ENCODE measurements at places on chromosomes 16 and 17.

DNA sequence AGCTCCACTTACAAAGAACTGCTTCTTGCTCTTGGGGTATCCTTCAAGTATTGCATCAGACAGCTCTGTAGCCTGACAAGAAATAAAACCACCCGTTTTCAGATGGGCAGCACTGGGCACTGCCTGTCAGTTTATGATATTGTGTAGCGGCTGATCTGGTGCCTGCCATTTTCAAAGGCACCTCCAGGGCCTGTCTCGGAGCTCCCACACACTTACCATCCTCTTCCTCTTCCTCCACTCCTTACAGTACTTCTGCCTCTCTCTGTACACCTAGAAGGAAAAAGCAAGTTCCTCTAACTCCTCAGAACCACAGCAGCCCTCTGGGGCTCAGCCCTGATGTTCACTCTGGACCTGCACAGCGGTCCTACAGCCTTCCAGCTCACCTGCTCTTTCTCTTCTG is 4.4 kb downstream of the PSMC3IP start:
- DNase-seq = no peak

DNA sequence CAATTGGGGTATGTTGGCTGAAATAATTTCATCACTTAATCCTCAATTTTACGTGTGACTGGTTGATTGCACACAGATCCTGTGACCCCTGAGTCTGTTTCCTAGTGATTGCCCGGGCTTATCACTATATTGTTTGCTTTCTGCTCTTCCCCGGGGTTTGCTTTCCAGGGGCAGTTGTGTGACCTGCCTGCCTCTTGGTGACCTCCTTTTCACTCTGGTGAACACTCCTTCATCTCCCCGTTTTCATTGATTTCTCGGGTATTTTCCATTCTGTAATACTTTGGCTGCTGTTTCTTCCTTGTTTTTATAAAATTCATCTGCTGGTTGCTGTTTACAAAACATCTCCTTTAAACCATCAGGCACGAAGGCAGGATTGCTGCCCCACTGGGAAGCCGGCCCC is 36.0 kb downstream of the NTN1 start:
- DNase-seq = no peak

GRCh38 chr16:83744441-83744981 is 63.3 kb upstream of the HSBP1 start:
- DNase-seq = peak; percentile 8

GRCh38 chr17:3972931-3973330 is 8.7 kb upstream of the ATP2A3 start:
- no peak for DNase-seq

- no peak for DNase-seq
Measured at GRCh38 chr16:57858635-57859034, 56.3 kb upstream of the KIFC3 start.

- DNase-seq = no peak
Measured at GRCh38 chr16:67877064-67877463, 4.2 kb downstream of the EDC4 start.

DNA sequence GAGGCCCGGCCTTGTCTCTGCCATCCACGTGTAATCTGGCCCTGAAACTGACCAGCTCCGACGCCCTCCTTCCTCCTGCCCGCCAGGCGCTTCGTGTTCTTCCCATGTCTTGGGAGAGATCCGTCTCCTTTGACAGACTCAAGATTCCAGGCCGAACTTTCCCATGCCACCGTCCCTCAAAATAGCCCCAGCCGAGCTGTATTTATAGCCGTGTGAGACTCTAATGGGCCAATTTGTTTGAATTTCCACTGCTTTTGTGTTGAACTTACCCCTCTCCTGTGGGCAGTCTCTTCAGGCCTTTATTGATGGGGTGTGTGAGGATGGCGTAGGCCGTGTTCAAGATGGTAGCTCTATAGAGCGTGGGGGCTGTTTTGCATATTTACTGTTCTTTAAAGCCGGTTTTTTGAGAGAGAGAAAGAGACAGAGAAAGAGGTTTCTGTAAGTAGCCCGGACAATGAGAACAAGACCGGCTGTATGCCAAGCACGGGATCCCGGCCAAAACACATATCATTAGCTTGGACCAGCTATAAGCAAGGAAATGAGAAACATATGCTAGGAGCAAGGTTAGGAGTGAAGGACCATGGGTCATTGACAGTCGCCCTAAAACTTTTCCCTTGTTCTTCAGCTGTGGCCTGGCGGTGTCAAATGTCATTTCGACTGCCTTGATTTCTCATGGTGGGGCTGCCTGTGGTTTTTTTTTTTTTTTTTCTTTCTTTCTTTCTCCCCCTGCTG is 124.5 kb upstream of the ZFHX3 start:
- DNase-seq = no peak

- DNase-seq = no peak
Measured at GRCh38 chr16:35146723-35147458, 1687.5 kb downstream of the TP53TG3F start.

DNA sequence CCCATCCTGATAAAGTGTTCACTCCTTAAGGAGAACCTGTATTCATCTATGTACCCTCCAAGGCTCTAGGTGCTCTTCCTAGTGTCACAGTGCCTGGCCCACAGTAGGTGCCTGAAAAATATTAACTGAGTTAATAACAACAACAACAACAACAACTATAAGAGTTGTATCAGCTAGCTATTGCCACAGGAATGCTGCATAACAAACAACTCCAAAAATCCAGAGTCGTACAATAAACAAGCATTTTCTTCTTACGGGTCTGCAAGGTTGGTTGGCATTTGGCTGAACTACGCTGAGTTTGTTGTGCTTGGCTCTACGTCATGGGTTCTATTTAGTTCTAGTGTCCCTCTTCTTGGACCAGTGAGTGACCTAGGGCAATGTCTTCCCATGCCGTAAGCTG is 29.2 kb downstream of the TMC5 start:
- DNase-seq = no peak

- no peak for DNase-seq
Measured at GRCh38 chr16:49597796-49598195, 224.2 kb downstream of the C16orf78 start.

DNA sequence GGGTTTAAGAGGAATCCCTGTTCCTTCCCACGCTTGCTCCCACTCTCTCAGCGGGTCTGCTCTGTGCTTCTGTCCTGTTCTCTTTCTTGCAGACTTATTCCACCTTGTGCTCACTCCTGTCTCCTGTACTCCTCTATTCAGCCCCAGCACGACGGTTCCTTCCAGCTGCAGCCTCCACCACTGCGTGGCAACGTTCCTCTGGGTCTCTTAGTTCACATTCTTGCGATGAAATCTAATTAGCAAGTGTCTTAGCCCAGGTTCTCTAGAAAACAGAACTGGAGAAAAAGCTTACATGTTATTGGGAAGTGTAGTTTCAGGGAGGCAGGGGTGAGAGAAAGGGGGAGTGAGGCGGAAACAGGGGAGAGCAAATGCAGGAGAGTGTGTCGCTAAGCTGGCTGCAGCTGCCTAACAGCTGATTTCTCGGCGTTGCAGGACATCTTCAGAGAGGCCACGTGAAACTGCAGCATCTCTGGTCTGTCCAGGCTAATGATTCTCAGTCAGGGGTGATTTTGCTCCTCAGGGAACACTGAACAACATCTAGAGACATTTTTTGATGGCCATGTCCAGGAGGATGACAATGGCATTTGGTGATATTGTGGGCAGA is 213.2 kb upstream of the NLRP1 start:
- no peak for DNase-seq

- peak; percentile 75 for DNase-seq
Measured at GRCh38 chr17:50482516-50482915, 3.9 kb downstream of the RSAD1 start.

GRCh38 chr17:37052450-37052849 is 103.7 kb downstream of the AATF start:
- no peak for DNase-seq

DNA sequence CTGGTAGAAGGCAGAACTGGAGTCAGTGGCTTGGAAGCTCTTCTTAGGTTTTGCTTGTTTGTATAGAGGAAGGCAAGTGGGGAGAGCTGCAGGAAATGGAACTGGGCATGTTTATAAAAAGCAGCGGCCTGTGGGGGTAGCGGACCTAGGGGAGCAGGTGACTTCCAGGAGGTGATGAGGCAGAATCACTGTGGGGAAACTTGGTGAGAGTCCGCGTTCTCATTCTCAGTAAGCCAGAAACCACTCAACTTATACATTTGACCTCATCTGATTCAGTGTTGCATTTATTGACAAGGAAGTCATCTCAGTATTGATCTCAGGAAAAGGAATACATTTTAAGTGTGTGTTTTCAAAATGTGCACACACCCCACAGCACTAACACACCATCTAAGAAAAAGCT is 299.8 kb downstream of the CNTNAP4 start:
- no peak for DNase-seq

DNA sequence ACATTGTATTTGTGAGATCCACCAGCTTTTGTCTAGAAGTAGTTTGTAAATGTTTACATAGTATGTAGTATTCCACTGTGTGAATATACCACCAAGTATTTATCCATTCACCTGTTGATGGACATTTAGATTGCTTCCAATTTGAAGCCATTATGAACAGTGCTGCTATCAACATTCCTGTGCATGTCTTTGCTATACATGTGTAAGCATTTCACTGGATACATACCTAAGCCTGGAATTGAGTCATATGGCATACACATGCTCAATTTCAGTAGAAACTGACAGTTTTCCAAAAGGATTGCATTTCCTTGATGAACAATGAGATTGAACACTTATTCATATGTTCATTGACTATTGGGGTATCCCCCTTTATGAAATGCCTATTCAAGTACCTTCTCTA is 540.6 kb upstream of the SOX9 start:
- DNase-seq = no peak

GRCh38 chr17:57289130-57289529 is 32.8 kb downstream of the MSI2 start:
- DNase-seq = no peak

DNA sequence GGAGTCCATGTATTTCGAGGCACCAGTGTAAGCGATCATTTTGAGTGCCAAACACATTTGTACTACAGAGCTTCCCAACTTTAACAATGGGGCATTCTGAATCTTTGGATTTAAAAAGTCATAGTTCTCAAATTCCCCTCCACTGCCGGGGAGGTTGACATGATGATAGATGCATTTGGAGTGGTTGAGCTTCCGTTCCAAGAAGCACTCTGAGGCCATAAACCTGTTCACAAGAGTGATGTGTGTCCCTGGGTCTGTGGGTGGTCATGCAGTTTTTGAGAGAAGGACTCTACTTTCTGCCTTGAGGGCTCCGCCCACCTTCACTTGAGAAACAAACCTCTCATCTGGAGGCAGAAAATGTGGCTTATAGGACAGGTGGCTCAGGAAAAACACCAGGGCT is 43.7 kb downstream of the IRX5 start:
- DNase-seq = no peak

- DNase-seq = peak; percentile 17
Measured at GRCh38 chr17:77099997-77100396, 40.8 kb upstream of the SEC14L1 start.

- no peak for DNase-seq
Measured at GRCh38 chr17:65952015-65952414, 239.9 kb downstream of the CEP112 start.

DNA sequence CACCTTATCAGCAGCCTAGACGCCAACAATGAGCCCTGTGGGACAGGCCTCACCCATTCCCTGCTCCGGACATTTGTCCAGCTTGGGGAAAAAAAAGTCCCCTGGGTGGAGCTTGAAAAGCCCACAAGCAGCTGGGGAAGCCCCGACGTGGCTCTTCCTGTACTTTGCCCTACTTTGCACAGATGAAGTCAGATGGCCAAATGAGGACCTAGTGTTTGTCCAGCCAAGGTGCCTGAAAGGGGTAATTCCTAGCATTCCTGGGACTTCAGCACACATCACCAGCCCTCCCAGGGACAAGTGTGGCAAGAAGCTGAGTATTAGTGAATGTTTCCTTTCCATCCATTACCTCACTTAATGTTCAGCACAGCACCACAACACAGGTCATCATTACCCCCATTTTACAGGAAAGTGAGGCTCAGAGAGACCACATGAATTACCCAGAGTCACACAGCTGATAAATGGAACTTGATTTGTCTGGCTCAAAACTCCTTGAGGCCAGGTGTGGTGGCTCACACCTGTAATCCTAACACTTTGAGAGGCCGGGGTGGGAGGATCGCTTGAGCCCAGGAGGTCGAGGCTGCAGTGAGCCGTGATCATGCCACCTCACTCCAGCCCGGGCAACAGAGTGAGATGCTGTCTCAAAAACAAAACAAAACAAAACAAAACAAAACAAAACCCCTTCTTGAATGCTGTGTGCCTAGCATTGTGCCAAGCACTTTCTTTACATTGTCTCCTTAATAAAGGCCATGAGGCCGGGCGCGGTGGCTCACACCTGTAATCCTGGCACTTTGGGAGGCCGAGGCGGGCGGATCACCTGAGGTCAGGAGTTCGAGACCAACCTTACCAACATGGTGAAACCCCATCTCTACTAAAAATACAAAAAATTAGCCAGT is 19.9 kb upstream of the PLLP start:
- DNase-seq = peak; percentile 18

GRCh38 chr17:80916246-80916645 is 75.4 kb upstream of the CHMP6 start:
- DNase-seq = no peak

DNA sequence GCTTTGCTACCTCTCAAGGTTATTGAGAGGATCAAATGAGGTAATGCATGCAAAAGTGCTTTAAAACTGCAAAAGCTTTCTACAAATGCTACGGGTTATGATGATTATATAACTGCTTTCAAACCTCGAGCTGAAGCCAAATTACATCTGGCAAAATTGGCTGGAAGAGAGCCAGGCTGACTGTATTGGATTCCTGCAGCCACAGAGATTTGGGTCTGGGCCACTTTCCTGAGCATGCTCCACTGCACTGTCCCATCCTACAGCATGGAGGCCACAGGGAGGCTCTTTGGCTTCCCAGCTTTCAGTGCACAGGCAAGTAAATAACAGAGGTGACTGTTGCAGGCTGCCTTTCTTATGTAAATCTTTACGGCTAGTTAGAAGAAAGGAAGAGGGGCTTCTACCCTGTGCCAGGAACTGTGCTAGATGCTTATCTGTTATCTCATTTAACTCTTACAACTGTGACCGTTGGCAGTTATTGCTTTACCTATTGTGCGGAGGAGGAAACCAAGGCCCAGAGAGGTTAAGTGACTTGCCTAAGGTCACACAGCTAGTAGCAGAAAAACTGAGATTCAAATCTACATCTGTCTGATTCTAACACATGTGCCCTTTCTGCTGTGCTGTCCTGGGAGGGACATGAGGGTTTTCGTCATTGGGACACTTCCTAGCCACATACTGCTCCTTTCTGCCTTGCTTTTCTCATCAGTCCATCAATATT is 121.8 kb downstream of the SPACA3 start:
- DNase-seq = no peak

- DNase-seq = no peak
Measured at GRCh38 chr17:57880086-57880456, 30.2 kb upstream of the MRPS23 start.

DNA sequence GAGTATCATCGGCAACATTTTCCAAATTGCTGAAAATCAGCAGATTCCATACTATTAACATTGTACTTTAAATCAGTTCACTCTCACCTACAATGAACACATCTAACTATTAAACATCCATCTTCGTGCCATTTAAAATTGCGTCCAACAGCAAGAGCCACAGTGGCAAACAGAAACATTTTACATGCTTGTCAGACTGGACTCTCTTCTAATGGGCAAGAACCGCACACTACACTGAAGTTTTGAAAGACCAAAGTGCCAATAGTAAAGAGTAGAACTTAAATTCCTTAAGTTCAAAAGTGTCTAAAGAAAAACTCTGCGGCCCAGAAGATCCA is 652 bp downstream of the RPS15A start:
- no peak for DNase-seq

All from CD4-positive, alpha-beta T cell treated with Interleukin-1 beta for 1 hour (primary cell).